ENCODE measurements at places on chromosomes 7 and 10.
A peak's percentile ranks its signal among the peaks of the same experiment; 100 is the strongest.

- no peak for DNase-seq
Observed at GRCh38 chr7:128833148-128833945, 3.1 kb downstream of the FLNC start.

GRCh38 chr7:109479388-109479787 is 909.7 kb downstream of the DNAJB9 start:
- DNase-seq, result peak; percentile 7

DNA sequence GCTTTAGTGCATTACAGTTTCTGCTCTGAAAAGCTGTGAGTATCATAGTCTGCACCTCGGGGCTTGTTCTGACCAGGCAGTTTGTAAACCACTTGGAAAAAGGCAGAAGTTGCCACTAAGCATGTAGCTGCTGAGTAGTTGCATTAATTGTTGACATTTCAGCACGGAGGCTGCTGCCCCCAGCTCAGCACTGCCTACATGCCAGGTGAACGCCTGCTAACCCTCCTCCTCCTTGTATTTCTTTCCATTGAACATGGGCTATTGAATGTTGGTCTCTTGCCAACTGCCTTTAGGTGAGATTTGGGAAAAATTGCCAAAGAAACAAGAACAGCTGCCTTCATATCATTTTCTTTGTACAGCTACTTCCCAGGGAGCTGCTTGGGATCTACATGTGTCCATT is 164.2 kb downstream of the RAPGEF5 start:
- DNase-seq, result no peak

DNA sequence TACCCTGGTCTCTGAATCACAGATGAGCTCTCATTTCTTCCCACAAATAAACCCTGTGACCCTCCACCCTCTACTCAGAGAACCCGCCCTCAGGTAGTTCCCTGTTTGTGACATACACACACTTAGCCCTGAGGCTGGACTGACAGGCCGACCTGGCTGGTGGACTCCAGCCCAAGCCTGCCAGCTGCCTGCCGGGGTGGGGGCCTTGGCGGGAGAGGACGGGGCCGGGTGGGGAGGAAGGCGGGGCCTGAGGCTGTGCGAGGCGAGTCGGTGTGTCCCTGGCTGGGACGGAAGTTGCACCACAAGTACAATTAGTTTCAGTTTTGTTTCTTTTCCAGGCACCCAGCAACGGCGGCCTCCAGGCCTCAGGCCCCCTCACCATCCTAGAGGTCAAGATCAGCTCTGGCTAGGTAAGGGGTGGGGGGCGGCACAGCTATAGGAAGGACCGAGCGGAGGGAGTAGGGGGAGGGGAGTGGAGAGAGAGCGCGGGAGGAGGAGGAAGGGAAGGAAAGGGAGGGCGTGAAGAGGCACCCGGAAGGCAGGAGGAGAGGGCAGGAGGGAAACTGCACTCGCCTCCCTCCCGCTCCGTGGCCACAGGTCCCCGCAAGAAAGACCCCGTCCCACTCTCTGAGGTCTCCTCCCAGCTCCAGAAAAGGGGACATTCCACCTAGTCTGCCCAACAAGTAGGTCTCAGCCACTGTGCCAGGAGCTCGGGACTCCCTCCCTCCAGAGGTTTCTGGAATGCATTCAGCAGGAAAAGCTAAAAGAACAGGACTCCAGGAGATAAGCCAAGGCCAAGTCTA is at the start of gene TRIM56:
TRIM56 (plus strand) TSS at position 320 of the 803 bp plus-strand sequence. CDS start 1,832 bp downstream, outside the sequence.
- peak; percentile 83 for DNase-seq

- DNase-seq, result no peak
Observed at GRCh38 chr10:28664369-28664740, 13.0 kb upstream of the BAMBI start.

DNA sequence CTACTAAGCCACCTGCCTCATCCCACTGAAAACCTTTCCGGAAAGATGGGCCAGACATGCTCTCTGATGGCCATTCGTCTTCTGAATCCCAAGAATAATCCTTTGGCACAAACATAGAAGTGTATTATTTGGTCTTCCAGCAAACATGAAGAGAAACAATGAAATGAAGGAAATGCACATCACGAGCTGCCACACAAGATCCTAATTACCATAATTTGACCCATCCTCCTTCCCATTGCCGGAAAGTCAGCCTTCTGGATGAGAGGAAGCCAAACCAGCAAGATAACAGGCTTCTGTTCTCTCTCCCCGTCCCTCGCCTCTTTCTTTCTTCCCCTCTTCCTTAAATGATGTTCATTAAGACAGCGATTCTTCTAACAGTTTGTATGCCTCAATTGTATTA is 218.9 kb upstream of the KMT2E start:
- no peak for DNase-seq

- no peak for DNase-seq
Observed at GRCh38 chr7:88057655-88058054, 123.6 kb downstream of the ADAM22 start.

GRCh38 chr7:113015034-113015645 is 71.5 kb downstream of the GPR85 start:
- DNase-seq, result peak; percentile 23

GRCh38 chr7:35694161-35694783 is 663 bp downstream of the HERPUD2 start:
- no peak for DNase-seq

DNA sequence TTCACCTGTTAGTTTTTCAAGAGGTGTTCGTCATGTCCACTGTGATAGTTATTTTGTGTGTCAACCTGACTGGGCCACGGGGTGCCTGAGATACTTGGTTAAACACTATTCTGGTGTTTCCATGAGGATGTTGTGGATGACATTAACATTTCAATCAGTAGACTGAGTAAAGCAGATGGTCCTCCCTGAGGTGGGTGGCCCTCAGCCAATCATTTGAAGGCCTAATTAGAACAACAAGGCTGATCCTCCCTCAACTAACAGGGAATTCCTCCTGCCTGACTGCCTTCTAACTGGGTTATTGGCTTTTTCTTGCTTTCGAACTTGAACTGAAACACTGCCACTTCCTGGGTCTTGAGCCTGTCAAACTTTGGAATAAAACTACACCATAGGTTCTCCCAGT is 75.8 kb downstream of the ENO4 start:
- no peak for DNase-seq

DNA sequence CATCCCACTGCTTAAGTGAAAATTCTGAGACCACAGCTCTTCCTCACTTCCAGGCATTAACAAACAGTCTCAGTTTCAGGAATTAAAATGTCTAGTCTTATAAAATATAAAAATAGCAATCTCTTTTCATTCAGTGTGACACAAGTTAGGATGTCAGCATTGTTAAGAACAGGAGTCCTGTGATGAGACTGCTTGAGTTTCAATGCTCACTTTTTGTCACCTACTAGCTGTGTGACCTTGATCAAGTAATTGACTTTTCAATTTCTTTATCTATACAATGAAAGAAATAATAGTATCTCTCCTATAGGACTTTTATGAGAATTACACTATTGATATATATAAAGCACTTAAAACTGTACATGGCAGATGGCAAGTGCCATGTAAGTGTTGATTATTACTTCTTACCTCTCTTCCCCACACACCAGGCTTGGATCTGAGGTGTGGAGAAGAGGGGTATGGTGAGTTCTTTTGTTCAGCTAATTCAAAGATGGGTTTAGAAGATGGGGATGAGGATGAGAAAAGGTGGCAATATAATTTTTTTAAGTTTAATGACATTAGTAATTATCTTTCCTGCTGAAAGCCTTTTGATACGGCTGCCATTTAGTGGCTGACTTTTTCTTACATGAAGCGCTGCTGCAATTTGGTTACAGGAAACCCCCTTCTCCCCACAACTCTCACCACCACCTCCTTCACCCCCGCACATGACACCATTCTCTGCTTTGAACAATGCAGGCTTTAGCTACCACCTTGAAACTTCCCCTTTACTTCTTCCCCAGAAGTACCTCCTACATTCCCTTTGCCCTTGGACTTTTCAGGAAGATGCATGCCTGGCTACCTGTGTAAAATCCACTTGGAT is 20.8 kb upstream of the HYAL4 start:
- no peak for DNase-seq

DNA sequence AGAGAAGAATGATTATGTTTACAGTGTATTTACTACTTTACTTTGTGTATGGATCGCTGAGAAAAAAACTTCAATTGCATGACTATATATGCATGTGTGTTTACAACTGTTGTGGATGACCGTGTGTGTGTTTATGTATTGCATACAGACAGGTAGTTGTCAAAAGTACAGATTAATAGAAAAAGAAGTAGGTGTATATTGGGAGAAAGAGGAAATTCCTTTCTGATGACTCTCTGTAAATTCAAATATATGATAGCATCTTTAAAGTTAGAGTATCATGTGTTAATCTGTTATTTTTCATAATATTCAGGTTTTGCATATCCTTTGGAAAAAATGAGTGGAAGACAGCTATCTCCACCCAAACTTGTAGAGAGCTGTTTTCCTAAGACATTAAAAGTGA is 160.4 kb upstream of the AGR3 start:
- no peak for DNase-seq

DNA sequence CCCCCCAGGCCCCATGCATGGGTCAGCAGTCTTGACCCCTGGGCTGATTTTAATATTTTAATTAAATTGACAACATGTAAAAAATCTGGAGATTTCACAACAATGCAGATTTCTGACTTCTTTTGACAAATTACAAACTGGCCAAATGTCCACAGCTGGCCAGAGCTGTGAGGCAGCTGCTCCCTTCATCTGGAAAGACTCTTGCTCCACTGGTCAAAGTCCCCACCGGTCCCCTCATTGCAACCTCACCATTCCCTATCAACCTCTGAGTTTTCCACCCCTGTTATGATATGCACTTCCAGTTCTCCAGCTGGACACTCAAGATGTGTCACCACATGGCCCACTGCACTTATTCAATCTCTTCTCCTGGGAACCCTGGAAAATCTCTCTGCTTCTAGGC is 266.2 kb downstream of the KCNMA1 start:
- no peak for DNase-seq

DNA sequence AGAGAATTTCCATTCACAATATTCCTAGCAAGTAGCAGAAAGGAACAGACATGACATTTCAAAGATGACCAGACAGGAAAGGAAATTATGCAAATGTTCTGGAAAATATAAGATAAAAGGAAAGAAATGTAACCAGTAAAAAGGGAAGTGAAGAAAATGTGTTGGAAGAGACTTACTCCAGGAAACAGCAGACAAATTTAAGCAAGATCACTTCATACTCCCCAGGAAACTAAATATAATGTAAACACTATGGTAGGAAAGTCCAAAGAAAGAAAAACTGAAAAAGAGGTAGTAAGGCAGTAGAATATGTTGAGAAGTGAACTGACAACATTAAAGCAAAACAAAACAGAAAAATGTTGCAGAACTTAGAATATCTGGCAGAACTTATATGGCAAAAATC is 6.4 kb upstream of the ST8SIA6 start:
- DNase-seq, result peak; percentile 3

- DNase-seq, result no peak
Observed at GRCh38 chr10:43884501-43885105, 235.9 kb upstream of the ZNF32 start.

GRCh38 chr10:131087464-131088215 is 223.9 kb downstream of the TCERG1L start:
- no peak for DNase-seq

DNA sequence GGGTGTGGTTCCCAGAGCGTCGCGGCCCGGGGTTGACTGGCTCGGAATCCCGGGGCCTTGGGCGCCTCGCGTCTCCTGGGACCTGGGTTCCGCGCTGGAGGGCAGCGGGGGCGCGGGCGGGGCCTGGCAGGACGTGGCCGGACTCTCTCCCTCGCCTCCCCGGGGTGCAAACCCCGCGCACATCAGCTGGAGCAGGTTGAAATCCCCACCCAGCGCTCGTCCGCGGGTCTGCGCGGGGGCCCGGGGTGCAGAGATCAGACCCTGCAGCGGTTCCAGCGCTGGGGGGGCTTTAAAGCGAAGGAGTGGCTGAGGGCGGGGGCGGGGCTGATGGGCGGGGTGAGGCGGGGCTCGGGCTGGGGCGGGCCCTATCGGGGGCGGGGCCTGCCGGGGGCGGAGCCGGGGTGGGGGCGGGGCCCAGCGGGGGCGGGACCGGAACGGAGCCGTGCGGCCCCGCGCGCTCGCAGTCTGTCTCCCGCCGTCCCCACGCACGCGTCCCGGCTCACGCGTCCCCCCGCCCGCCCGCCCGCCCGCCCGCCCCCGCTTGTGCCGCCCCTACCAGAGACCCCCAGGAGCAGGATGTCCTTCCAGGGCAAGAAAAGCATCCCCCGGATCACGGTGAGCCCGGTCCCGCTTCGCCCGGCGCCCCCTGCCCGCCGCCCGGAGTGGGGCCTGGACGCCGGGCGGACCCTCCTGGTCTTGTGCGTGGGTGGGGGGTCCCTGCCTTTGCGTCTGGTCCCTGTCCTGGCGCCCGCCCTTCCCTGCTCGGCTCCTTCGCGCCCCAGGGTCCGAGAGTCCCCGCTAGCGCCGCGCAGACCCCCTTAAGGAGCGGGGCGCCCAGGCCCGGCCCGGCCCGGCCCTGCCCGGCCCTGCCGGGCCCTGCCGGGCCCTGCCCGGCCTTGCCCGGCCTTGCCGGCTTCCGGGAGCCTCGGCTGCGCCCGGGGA is at the start of gene DPYSL4:
DPYSL4 (plus strand) TSS at position 461 of the 942 bp plus-strand sequence; CDS start at position 577, 116 bp downstream.
- no peak for DNase-seq

DNA sequence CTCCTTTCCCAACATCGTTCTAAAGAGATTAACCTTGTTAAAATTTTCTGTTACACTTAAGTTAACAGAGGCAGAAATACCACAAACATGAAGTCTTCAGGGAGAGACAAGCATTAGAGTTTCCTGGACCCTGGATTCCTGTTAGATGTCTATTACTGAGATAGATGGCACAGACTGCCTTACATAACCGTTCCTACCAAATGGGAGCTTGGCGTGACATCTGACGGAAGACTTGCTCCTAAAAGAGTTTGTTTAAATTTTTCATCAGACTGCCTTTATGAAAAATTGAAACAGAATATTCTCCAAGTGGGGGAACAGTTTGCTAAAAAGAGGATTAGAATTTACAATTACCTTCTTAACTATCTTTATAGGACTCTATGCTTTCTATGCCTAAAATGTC is 22.7 kb downstream of the ANK3 start:
- DNase-seq, result no peak

- DNase-seq, result no peak
Observed at GRCh38 chr7:149440222-149440621, 20.6 kb downstream of the ZNF777 start.

GRCh38 chr7:143255564-143255963 is 7.7 kb upstream of the GSTK1 start:
- no peak for DNase-seq

DNA sequence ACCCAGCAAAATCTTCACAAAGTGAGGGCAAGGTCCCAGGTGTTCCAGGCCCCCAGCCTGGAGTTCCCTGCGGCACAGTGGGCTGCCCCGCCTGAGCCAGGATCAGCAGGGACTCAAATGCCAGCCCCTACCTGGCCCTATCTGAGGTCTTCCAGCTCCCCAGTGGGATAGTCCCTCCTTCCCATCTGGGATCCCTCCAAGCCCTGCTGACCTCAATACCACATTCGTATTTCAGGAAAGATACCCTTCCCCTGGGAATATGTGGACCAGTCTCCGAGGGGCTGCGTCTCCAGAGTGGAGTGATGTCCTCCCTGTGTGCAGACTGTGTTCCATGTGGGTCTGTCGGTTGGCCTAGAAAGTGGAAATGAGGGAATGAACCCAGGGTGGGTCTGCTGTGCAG is 40.9 kb downstream of the ELFN1 start:
- DNase-seq, result no peak

Data from AML-193 (cell line).